ENCODE measurements at places on chromosomes 7 and 10. TPM values are rescaled to one million over a fixed set of nuclear protein-coding genes. Genes with fewer than 3 reads are reported as not detected.

GRCh38 chr7:34225193-34225592 is 319.9 kb downstream of the BMPER start:
- DNase-seq, result no peak

TMEM236 gene
- 0.22 TPM for polyA plus RNA-seq

DNA sequence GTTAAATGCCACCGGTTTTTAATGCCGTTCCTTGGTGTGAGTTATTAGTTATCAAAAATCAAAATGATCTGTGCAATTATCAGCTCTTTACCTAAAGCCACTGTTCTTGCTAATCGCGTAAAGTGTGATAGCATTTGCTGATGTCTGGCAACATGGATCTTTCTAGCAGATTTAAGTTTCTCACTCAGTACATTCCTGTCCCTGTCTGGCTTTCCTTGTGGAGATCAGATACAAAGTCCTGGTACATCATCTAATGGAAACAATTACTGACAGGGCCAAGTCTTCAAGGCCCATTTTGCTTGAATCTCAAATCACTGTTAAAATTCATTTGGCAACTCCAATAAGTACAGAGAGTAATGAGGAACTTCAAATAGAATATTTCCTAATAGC is 755.7 kb downstream of the AUTS2 start:
- no peak for DNase-seq

ARMC3 gene
- 17.9 TPM for polyA plus RNA-seq

PVRIG gene
- 2.1 TPM for polyA plus RNA-seq
